ENCODE measurements at places on chromosomes 3 and 15.

GRCh38 chr3:48186631-48187300, 1.5 kb downstream of the CDC25A start:
- no peak for DNase-seq

DNA sequence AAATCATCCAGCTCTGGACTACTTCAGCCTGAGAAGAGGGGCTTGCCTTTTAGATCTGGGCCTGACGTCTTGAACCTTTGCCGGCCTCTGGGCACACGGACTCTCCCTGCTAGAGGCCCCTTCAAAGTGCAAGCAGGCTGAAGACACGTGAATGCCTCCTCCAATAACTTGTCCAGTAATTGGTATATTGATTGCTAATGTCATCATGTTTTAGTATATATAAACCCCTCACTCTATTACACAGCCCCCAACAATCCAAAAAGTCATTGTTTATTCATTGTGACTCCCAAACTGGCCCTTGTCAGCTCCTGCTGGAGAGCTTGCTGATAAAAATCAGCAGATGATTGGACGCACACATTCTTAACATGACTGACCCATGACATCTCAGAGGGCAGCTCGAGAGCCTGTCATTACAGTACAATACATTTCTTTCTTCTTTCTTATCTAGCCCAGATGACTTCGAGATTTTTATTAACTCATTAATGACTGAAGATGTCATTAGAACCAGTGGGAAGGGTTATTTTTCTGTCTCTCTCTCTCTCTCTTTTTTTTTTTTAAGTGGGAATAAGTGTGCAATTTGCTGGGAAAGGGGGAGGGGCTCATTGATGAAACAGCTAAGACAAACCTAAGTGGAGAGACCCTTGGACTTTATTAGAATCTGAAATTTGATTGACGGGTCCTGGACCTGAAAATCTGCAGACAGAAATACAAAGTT, 65.5 kb upstream of the NR2F2 start:
- no peak for DNase-seq

DNA sequence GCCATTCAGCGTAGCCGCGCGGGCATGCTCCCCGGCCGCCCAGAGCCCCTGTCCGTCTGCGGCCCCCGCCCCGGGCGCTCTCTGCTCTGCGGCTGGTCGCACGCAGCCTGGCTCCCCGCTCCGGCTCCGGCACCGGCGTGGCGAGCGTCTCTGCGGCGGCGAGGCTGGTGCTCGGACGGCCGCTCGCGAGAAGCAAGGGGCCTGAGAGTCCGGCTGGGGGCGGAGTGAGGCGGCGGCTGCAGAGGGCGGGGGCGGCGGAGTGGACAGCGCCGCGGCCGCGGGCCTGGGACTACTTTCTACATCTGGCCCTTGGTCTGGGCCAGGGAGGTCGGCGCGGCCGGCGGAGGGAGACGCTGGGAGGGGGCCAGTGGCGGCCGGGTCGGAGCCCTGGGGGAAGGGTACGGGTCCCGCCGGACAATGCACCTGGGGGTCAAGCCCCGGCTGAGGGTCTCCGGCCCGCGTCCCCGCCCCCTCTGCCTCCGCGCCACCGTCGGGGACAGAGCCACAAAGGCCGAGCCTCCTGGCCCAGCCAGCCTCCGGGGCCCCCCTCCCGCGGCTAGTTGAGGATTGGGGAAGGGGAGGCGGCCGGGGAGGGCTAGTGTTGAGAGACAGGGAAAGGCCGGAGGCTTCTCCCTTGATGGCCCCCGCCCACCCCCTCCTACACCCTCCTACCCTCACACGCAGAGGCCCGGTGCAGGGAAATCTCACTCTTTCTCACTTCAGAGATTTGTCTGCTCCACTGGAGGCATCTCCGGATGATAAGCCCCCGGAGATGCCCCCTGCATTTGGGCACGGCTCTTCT, at the start of gene PRTG:
Gene PRTG (minus strand): TSS at position 226 of the 802 bp plus-strand sequence. CDS start 221 bp downstream, at position 5.
- no peak for DNase-seq

- DNase-seq, result no peak
Observed at GRCh38 chr15:70103880-70104626, 6.3 kb upstream of the TLE3 start.

Data from epithelial cell of proximal tubule (primary cell).